ENCODE measurements at places on chromosomes 6 and 20. TPM values are rescaled to one million over a fixed set of nuclear protein-coding genes. Genes with fewer than 3 reads are reported as not detected.

PLN gene
- 0.09 TPM for polyA plus RNA-seq

ADGRG6 gene
- polyA plus RNA-seq, result not detected

MAD2L1BP gene
- 14.9 TPM for polyA plus RNA-seq

TINAG gene
- not detected for polyA plus RNA-seq

SMIM29 gene
- polyA plus RNA-seq, result 32.3 TPM

SLC22A2 gene
- polyA plus RNA-seq, result not detected

TGM3 gene
- polyA plus RNA-seq, result not detected

IL17F gene
- not detected for polyA plus RNA-seq

HLA-DRB5 gene
- polyA plus RNA-seq, result 2.0 TPM

DNA sequence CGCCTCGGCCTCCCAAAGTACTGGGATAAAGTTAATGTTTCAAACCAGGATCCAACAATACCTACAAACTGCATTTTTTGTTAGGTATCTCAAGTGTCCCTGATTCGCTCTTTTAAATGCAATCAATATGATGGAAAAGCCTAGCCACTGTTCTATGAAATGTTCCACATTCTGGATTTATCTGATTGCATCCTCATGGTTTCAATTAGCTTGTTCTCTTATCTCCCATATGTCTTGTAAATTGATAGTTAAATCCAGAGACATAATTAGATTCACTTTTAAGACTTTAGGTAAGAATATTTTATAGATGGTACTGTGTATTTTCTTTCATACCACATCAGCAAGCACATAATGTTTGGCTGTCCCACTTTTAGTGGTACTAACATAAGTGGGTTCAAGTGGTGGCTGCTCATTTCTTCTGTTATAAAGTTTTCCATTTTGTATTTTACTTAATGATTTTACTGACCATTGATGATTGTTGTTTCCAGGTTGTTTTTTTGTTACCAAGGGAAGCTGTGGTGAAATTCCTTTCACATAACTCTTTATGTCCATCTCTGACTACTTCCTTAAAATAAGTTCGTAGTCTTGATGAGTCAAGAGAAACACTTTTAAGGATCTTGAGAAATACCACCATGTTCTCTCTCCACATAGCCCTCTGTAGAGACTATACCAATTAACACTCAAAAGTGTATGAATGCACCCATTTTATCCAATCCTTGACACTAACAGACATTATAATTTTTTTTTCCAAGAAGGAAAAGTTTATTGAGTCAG is 40.5 kb downstream of the RNGTT start:
- no peaks in the 10 kb centered on the region for H3K36me3 ChIP-seq
- H3K4me3 ChIP-seq, result no peak overlapping the region
- no peak overlapping the region for H3K27ac ChIP-seq
- H3K4me1 ChIP-seq, result no peaks in the 10 kb centered on the region
- H3K27me3 ChIP-seq, result no peaks in the 10 kb centered on the region

DNA sequence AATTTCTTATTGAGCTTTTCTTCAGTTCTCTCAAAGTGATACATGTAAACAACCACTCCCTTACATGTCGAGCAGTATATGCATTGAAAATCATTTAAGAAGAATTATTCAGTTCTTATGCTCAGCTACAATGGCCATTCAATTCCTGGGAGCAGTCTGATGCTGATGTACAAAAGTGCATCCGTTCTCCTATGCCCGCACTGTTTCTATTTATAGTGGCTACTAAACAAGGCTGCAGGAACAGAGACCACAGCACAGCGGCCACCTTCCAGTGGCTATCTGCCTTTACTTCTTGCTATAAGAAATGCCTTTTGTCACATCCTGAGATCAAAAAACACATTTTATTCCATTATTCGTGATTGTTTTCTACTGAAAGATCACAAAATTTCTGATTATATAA is 82.2 kb downstream of the FHL5 start:
- DNase-seq, result no peak
- H3K4me3 ChIP-seq, result no peak overlapping the region
- H3K4me1 ChIP-seq, result no peaks in the 10 kb centered on the region
- no peak overlapping the region for H3K27ac ChIP-seq

DNA sequence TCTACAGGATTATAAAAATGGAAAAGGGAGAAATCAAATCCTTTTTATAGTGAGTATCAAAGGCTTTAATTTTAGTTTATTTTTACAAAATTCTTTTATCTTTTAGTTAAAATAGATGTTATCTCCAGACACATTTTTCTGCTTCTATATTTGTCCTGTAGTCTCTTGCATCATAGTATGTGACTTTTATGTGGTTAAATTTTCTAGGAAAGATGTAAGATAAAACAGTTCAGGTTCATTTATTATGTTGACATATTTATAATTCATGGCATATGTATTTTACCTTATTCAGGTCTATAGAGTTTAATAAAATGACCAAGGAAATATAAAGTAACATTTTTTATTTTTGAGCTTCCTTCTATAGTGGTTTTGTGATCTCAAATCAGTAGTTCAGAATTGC is 52.7 kb upstream of the PRL start:
- H3K36me3 ChIP-seq, result no peaks in the 10 kb centered on the region
- H3K4me3 ChIP-seq, result no peak overlapping the region
- no peak for DNase-seq
- no peaks in the 10 kb centered on the region for H3K27me3 ChIP-seq
- no peaks in the 10 kb centered on the region for H3K4me1 ChIP-seq

DNA sequence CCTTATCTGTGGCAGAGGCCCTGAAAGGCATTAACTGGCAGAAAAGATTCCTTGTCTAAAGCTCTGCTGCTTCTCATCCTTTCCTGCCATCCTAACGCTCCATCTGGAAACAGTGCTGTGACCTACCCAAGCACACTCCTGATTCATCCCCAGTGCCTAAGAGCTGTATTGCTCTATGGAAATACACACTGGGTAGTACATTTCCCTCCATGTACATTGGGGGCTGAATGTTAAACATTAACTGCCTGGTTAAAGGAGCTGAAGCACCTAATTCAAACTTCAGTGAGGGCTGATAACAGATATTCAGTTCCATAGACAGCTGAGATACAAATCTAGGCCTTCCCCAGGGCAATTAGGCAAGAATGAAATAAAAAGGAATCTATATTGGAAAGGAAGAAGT is 36.7 kb upstream of the GMPR start:
- no peaks in the 10 kb centered on the region for H3K27me3 ChIP-seq
- DNase-seq, result no peak
- no peak overlapping the region for H3K4me3 ChIP-seq
- no peak overlapping the region for H3K27ac ChIP-seq
- H3K36me3 ChIP-seq, result no peaks in the 10 kb centered on the region

- no peaks in the 10 kb centered on the region for H3K36me3 ChIP-seq
- no peak overlapping the region for H3K4me3 ChIP-seq
- H3K27ac ChIP-seq, result no peak overlapping the region
Measured at GRCh38 chr6:99091985-99092384, 144.2 kb upstream of the FBXL4 start.

DNA sequence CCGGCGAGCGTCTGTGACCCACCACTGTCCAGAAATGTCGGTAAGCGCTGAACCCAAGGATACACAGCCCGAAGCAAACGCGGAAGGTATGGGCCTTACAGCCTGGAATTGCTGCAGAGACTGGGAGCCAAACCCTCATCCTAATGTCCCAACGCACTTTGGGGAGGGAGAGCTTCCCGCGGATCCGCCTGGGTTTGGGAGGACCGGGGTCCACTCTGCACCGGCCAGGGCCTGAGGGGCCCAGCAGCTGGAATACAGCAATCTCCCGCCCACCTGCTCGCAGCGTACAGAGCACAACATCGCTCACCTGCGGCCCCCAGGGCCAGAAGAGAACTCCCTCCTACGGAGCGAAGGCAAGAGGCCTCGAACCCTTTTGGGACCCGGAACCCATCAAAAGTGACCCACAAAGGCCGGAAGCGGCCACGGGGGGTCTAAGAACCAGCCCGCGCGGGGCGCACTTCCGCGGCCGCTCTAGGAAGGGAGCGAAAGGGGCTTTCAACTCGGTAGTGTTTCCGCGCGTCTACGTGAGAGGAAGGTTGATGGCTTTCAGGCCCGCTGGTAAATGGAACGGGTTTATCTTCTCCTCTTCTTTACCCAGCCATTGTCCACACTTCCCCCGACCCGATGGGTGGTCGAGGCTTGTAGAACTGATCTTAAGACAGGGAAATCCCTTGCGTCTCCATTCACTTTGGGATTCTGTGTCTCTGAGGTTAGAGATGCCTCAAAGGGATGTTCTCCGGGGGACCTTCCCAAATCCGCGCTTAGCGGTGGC is at the start of gene ZSCAN12:
TSS of gene ZSCAN12 (minus strand) at position 398 of the 772 bp plus-strand sequence. CDS start 1,342 bp downstream, outside the sequence.
- no peaks in the 10 kb centered on the region for H3K36me3 ChIP-seq
- H3K4me3 ChIP-seq, result peak within 1 kb of the TSS; percentile 88
- no peaks in the 10 kb centered on the region for H3K27me3 ChIP-seq
- H3K4me1 ChIP-seq, result peaks cover 8% of the 10 kb centered on the region
- DNase-seq, result peak; percentile 74

DNA sequence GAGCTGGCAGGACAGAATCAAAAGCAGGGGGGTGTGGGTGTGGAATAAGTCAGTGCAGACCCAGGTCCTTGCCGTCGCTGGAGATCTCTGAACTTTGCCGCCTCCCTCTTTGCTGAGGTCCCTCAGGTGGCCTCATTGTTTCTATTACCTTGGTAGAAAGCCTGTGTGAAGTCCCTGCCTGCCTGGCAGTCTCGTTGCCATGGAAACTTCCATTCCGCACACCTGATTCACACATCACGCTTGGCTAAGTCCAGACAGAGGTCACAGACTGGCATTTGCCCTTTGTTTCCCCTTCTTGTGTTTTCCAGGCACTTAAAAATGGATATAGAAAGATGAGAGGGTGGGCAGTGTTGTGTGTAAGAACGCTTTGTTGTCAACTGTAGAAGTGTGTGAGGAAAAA is 260.6 kb downstream of the PRL start:
- no peaks in the 10 kb centered on the region for H3K4me1 ChIP-seq
- no peak overlapping the region for H3K4me3 ChIP-seq
- H3K27ac ChIP-seq, result no peak overlapping the region
- no peaks in the 10 kb centered on the region for H3K36me3 ChIP-seq

DNA sequence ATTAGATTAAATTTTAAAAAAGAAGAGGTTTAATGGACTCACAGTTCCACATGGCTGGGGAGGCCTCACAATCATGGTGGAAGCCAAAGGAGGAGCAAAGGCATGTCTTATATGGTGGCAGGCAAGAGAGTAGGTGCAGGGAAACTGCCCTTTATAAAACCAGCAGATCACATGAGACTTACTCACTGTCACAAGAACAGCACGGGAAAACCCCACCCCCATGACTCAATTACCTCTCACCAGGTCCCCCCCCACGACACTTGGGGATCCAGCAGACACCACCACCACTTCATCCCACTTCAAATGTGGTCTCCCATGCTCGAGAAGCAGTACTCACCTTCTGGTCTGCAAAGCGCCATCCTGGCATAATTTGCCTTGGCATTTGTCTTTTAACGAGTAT is 24.6 kb downstream of the MTFR2 start:
- DNase-seq, result no peak
- no peak overlapping the region for H3K4me3 ChIP-seq

- H3K36me3 ChIP-seq, result no peaks in the 10 kb centered on the region
- H3K4me3 ChIP-seq, result peak overlapping the region; percentile 6
- peak overlapping the region; percentile 51 for H3K27ac ChIP-seq
- no peaks in the 10 kb centered on the region for H3K27me3 ChIP-seq
- peaks cover 34% of the 10 kb centered on the region for H3K4me1 ChIP-seq
- peak; percentile 39 for DNase-seq
Measured at GRCh38 chr20:856361-856775, 22.9 kb downstream of the FAM110A start.

DNA sequence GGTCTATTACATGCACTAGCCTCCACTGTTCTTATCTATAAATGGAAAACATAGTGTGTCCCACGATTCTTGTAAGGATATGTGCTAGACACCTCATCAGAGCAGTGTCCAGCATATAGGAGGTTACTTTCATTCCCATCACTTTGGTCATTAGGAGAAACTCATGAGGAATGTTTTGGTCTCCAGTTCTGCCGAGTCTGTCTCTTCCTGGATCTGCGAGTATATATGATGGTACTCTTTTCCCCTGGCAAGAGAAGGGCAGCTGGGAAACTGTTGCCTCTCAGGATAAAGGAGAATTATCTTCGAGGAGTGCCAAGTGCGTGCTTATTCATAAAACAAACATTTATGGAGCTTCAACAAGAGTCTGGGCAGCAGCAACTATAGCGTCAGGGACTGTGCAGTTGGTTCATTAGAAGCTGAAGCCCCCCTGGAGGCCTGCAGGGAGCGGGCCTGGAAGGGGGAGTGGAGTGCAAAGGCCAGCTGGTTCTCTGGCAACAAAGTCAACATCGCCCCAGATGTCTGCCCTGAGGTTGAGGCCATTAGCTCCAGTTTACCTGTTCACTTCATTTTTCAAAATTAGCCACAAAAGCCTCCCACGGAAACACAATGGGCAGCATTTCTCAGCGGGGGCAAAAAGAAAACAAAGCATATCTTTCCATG is 811.9 kb downstream of the MAFB start:
- no peaks in the 10 kb centered on the region for H3K4me1 ChIP-seq
- no peak overlapping the region for H3K4me3 ChIP-seq
- no peaks in the 10 kb centered on the region for H3K27me3 ChIP-seq
- H3K36me3 ChIP-seq, result no peaks in the 10 kb centered on the region
- no peak for DNase-seq

GRCh38 chr20:21933526-21933925 is 228.1 kb downstream of the PAX1 start:
- no peak overlapping the region for H3K27ac ChIP-seq
- no peak overlapping the region for H3K4me3 ChIP-seq
- no peaks in the 10 kb centered on the region for H3K27me3 ChIP-seq
- no peaks in the 10 kb centered on the region for H3K36me3 ChIP-seq
- H3K4me1 ChIP-seq, result no peaks in the 10 kb centered on the region

DNA sequence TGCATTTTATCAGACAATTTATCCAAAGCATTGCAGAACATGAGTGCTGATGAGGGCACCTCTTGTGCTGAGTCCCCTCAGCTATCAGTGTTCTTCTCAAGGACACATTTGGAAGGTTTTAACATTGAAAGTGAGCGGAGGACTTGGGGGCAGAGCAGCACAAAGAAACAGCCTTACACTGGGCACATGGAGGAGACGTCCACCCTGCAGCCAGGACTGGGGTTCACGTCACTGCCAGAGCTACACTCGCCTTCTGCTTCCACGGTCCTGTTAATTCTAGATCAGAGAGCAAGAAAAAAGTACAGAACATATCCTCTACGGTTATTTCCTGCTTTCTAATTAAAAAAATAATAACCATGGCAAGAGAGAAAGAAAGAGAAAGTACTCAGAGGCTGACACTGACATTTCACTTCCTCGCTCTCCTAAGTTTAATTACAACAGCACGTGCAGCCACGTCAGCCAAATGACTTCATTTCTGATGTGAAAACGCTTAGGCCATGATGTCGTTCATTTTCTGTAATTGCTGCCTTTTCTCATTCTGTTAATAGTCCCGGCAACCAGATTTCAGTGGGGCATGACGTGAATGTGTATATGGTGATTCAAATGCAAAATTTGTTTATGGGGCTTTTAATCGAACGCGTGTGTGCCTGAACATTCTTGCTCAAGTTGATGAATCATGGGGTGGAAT is 5.1 kb downstream of the PRND start:
- H3K27ac ChIP-seq, result peak overlapping the region; percentile 62
- no peaks in the 10 kb centered on the region for H3K27me3 ChIP-seq
- peak overlapping the region; percentile 29 for H3K4me3 ChIP-seq
- no peaks in the 10 kb centered on the region for H3K36me3 ChIP-seq
- no peaks in the 10 kb centered on the region for H3K4me1 ChIP-seq
- DNase-seq, result no peak
